NCI-H187 (cell line): ENCODE measurements at places on chromosomes 3 and 15.

- DNase-seq, result no peak
These were observed 356.6 kb upstream of the UBE2E2 start for GRCh38 chr3:22846566-22846965.

DNA sequence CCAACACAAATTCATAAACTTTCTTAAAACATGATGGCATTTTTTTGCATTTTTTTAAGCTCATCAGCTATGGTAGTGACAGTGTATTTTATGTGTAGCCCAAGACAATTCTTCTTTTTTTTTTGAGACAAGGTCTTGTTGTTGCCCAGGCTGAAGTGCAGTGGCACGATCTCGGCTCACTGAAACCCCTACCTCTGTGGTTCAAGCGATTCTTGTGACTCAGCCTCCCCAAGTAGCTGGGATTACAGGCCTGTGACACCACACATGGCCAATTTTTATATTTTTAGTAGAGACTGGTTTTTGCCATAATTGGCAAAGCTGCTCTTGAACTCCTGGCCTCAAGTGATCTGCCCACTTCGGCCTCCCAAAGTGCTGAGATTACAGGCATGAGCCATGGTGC is 17.3 kb upstream of the USP50 start:
- no peak for DNase-seq

GRCh38 chr3:78726545-78726944 is 1041.3 kb downstream of the ROBO1 start:
- DNase-seq, result no peak

- no peak for DNase-seq
These were observed 43.9 kb downstream of the PTPN23 start for GRCh38 chr3:47424434-47425382.

GRCh38 chr3:77025471-77025870 is 14.4 kb upstream of the ROBO2 start:
- DNase-seq, result no peak

- no peak for DNase-seq
These were observed 378.4 kb upstream of the AGTR1 start for GRCh38 chr3:148319161-148319915.
